ENCODE measurements at places on chromosomes 2 and 18.

GRCh38 chr2:190792956-190793888, 87.4 kb upstream of the GLS start:
- DNase-seq: peak; percentile 26

DNA sequence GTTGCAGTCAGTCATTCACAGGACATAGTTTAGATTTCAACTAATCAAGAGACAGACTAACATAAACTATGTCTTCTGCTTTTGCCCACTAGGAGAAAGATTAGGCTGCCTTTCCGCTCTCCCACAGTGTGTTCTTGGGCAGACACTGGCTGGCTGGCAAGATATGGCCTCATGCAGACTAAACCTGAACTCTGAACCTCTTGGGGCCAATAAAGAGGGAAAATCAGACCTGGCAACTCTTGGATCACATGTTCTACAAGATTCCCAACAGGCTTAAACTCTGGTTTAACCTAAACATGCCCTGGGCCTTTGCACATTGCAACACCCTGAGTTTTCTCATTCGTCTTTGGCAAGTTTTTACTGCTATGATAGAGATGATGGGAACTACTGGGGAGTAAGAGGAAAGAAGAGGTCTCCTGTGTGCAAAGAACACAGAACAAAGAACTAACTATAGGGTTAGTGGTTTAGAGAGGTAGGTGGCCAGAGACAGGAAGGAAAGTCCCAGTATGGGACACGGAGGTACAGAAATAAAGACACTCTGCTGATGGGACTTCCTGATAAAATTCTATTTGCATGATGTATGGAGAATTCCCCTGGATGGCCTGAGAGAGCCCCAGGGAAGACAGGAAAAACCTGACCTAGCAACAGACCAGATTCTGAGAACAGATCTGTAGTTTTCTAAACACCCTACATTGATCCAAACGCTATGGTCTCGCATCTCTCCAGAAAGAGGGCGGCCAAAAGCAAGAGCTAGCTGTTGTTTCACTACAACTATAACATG, 2.0 kb upstream of the ATRAID start:
- DNase-seq: no peak

- no peak for DNase-seq
These were observed 14.0 kb downstream of the CAPN10 start for GRCh38 chr2:240600451-240600961.

DNA sequence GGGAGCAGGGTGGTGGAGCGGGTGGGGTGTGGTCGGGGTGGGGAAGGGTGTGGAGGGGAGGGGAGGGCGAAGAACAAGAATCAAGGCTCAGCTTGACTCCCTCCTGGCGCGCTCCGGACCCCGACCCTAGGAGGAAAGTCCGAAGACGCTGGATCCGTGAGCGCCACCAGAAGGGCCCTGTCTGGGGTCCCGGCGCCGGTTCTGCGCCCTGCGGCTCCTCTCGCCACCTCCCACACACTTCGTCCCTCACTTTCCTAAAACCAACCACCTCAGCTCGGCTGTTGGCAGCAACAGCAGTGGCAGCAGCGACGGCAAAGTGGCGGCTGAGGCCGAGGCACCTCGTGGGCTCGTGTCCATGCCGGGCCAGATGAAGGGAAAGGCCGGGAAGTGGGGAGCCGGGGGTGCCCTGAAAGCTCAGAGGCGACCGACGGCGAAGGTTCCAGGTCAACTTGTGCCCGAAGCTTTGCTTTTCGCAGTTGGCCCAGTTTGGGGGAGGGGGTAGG, 2.1 kb downstream of the KLHL14 start:
- no peak for DNase-seq

DNA sequence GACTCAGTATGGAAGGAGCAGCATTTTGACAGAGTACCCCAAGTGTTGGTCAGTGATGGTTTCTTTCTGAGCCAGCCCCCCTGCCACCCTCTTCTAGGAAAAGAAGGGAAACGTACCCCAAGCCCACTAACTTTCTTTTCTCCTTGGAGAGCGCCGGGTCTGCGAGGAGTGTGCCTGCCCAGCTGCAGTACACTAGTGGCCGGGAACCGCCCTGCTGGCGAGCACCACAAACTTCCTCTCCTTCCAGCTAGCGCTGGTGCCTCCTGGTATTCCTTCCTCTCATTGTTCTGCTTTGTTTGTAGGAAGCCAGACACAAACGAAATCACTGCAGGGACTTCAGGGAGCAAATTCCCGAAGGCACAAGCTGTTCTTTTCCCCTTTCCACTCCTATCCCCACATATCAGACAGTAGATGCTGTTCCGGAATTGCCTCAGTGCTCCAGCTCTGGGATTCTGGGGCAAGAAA, 1.8 kb downstream of the CCDC85A start:
- peak; percentile 46 for DNase-seq

GRCh38 chr2:98170076-98170475, 83.1 kb downstream of the VWA3B start:
- no peak for DNase-seq

- peak; percentile 84 for DNase-seq
These were observed 206.0 kb upstream of the TNP1 start for GRCh38 chr2:217065695-217066405.

- DNase-seq: no peak
These were observed 253.4 kb upstream of the HDAC4 start for GRCh38 chr2:239654266-239654665.

DNA sequence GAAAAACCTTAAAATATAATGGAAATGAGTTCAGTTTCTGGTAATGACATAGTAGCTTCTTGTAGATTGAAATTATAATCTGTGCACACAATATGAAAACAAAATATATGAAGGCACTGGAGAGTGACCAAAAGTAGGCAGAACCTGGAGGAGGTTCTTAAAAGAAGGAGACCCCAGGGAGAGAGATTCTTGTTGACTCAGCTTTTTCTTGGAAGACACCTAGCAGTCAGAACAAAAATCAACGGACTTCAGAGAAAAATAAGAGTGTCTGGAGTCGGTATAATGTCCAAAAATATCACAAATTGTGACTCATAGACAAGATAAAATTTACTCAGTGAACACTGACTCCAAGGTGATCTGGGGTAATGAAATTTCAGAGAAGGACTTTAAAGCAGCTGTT, 286.5 kb downstream of the CCDC178 start:
- DNase-seq: no peak

GRCh38 chr18:34872066-34872465, 162.0 kb downstream of the DTNA start:
- no peak for DNase-seq

- DNase-seq: no peak
These were observed 909.0 kb downstream of the EPHA4 start for GRCh38 chr2:220663065-220663464.

- no peak for DNase-seq
These were observed 28.4 kb upstream of the C2orf69 start for GRCh38 chr2:199882667-199883066.

- no peak for DNase-seq
These were observed 101.1 kb upstream of the ODC1 start for GRCh38 chr2:10549195-10549594.

GRCh38 chr2:233822781-233823730, 31.3 kb downstream of the HJURP start:
- DNase-seq: no peak

DNA sequence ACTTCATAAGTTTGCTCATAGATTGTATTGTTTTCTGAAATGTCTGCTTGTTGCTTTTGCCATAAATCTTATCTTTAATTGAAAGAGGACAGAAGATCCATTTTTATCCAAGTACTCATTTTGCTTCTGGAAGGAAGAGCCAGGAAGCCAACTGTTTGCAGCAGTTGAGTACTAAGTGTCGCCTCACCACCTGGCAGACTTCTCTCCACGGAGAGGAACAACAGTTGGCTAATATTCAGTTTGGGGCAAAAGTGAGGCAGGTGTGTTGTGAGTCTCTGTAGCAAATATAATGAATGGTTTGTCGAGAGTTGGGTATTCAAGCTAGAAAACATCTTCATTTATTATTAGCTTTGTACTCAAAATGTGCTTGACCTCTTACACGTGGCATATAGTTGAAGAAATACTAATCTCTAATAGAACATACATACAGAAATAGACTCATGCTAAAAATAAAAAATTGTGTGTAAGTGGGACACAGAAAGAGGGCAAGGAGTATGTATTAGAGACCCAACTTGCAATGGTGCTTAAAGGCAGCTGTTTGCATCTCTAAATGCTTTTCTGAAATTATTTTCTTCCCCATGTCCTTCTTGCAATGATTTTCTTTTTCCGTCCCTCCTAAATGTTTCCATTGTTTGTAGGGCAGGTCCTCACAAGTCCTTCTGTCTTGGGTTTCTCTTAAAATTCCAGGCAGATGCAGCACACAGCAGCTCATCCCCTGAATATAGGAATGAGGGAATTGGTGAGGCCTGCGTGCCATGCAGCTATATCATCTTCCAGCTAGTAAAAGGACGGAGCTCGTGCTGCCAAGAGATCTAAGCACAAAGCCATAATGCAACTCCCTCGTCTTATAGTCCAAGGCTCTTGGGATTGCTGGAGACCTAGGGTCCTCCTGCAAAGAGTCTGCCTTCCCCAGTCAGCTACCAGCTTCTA, 44.8 kb upstream of the MAP3K20 start:
- peak; percentile 54 for DNase-seq
